HFFc6 (cell line): ENCODE measurements at places on chromosomes 7 and 10.
A peak's percentile ranks its signal among the peaks of the same experiment; 100 is the strongest.

- DNase-seq = no peak
- no peak overlapping the region for H3K4me3 ChIP-seq
- no peaks in the 10 kb centered on the region for H3K36me3 ChIP-seq
- H3K4me1 ChIP-seq = peaks cover 36% of the 10 kb centered on the region
- H3K27ac ChIP-seq = no peak overlapping the region
Measured at GRCh38 chr10:60339757-60340156, 49.9 kb downstream of the ANK3 start.

DNA sequence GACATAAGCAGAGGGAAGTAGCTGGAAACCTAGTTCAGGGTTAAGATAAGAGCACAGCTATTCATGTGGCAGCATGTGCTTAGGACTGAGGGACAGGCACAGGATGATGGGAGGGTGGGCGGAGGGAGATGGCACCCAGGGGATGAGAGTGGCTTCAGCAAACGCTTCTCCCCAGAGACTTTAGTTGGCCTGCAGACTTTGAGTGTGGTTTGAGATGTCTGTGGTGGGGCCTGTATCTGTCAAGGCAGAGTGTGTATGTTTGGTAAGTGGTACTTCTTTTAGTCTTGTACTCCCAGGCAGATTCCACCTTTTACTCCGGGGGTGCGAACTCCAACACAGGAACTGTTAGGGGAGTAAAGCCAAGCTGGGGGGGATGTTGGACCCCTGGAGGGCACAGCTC is 88.9 kb downstream of the WDFY4 start:
- no peak for DNase-seq
- H3K36me3 ChIP-seq = no peaks in the 10 kb centered on the region
- no peak overlapping the region for H3K4me3 ChIP-seq

- H3K36me3 ChIP-seq = no peaks in the 10 kb centered on the region
- DNase-seq = peak; percentile 15
- H3K27ac ChIP-seq = no peak overlapping the region
- H3K4me3 ChIP-seq = no peak overlapping the region
- H3K27me3 ChIP-seq = peaks cover 2% of the 10 kb centered on the region
- no peaks in the 10 kb centered on the region for H3K4me1 ChIP-seq
Measured at GRCh38 chr10:90306187-90306586, 551.7 kb downstream of the HTR7 start.

- peaks cover 6% of the 10 kb centered on the region for H3K4me1 ChIP-seq
- no peak for DNase-seq
- no peaks in the 10 kb centered on the region; the same call in 1 of the 2 replicates for H3K36me3 ChIP-seq
- H3K27me3 ChIP-seq = peaks cover 33% of the 10 kb centered on the region
- no peak overlapping the region for H3K27ac ChIP-seq
Measured at GRCh38 chr7:132764762-132765161, 188.5 kb upstream of the PLXNA4 start.

DNA sequence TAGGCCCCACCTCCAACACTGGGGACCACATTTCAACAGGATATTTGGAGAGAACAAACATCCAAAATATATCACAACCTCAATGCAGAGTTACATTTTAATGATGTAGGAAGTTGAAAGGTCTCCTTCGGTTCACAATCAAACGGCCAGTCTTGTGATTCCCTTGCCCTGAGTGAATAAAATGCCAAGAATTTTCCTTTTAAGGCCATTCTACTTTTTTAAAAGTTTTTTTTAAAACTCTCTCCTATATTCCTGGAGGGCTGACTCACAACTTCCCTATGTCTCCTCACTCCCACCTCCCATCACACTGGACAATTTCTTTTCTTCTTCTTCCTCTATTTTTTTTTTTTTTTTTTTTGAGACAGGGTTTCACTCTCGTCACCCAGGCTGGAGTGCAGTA is 693.6 kb upstream of the AUTS2 start:
- no peaks in the 10 kb centered on the region for H3K4me1 ChIP-seq
- no peaks in the 10 kb centered on the region for H3K36me3 ChIP-seq
- no peak for DNase-seq
- no peaks in the 10 kb centered on the region; the same call in none of the 2 replicates for H3K27me3 ChIP-seq

DNA sequence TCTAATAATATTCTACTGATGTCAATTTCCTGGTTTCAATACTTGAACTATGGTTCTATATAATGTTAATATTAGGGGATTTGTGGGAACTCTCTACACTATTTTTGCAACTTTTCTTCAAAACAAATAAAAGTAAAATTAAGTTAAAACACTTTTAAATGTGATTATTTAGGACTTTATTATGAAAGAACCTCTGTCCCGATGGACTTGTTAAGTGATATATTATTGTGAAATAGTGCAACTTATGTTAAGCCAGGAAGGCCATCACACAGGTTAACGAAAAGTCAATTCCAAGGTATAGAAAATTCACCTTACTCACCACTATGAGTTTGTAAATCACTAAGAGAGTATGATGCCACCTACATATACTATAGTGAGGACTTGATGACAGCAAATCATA is 79.2 kb downstream of the IMMP2L start:
- H3K27ac ChIP-seq = no peak overlapping the region
- no peaks in the 10 kb centered on the region for H3K36me3 ChIP-seq
- peaks cover 30% of the 10 kb centered on the region for H3K4me1 ChIP-seq

DNA sequence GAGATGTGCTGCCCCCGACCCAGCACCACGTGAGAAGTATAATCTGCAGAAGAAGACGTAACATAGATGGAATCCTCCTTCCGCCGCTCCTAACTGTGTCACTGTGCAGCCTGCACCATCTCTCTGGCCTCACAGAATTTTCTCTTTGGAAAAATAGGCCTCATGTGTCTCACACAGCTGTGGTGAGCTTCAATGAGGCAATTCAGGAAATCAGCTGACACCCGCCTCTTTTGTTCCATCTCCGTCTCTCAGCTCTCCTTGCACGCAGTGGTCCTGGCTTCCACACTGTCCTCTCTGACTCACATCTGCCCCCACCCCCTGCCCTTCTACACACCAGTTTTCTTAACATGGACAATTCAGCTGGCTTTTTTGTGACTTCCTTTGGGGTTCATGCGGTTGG is 7.2 kb downstream of the C10orf90 start:
- H3K27me3 ChIP-seq = peaks cover 3% of the 10 kb centered on the region; the same call in 1 of the 2 replicates
- H3K4me3 ChIP-seq = no peak overlapping the region
- H3K27ac ChIP-seq = no peak overlapping the region

DNA sequence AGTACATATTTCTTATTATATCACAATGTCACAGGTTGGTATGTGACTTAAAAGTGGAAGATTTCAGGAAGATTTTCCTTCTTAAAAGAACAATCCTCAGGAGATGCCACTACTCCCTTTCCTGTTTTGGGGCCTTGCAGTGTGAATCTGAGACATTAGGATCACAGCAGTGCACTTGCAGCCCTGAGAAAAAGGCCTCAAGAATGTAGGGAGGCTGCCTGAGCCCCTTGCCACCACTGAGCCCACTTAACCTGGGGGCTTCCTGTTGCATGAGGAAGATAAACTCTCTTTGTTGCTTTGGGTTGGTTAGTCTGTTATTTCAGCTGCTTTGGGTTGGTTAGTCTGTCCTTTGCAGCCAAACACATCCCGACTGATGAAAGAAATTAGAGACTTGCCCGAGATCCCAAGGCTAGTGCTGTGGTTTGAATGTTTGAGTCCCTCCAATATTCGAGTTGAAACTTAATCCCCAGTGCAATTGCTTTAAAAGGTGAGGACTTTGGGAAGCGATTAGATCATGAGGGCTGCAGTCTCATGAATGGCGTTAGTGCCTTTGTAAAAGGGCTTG is 151.3 kb upstream of the SP4 start:
- H3K4me1 ChIP-seq = no peaks in the 10 kb centered on the region
- H3K27ac ChIP-seq = no peak overlapping the region
- no peak for DNase-seq
- no peak overlapping the region for H3K4me3 ChIP-seq
- no peaks in the 10 kb centered on the region for H3K27me3 ChIP-seq
- no peaks in the 10 kb centered on the region for H3K36me3 ChIP-seq

DNA sequence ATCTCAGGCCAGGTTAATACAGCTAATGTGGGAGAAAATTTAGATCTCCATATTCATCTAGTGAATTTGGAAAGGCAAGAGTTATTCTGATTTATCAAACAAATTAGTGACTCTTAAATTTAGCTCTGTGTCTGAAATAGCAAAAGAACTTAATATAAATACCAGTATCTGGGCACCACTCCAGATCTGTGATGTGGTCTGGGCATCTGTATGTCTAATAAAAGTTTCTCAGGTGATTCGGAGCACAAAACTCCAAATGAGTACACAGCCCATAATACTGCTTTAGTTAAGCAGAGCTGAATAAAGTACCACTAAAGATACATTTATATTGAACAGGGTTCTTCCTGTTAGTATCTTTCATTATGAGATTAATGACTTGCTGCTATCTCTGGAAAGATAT is 261.4 kb downstream of the BAMBI start:
- peaks cover 11% of the 10 kb centered on the region; the same call in 1 of the 2 replicates for H3K27me3 ChIP-seq
- no peaks in the 10 kb centered on the region for H3K36me3 ChIP-seq
- no peak overlapping the region for H3K27ac ChIP-seq
- no peaks in the 10 kb centered on the region for H3K4me1 ChIP-seq
- no peak for DNase-seq

- H3K27ac ChIP-seq = no peak overlapping the region
- H3K4me3 ChIP-seq = no peak overlapping the region
- peak; percentile 35 for DNase-seq
- peaks cover 3% of the 10 kb centered on the region; the same call in 1 of the 2 replicates for H3K27me3 ChIP-seq
- no peaks in the 10 kb centered on the region for H3K36me3 ChIP-seq
Measured at GRCh38 chr7:123580406-123581161, 21.0 kb upstream of the ASB15 start.

GRCh38 chr10:44774676-44775401 is 136.3 kb upstream of the TMEM72 start:
- peaks cover 9% of the 10 kb centered on the region; the same call in 1 of the 2 replicates for H3K4me1 ChIP-seq
- no peaks in the 10 kb centered on the region for H3K36me3 ChIP-seq
- peak; percentile 12 for DNase-seq
- peaks cover 2% of the 10 kb centered on the region; the same call in 1 of the 2 replicates for H3K27me3 ChIP-seq
- no peak overlapping the region for H3K27ac ChIP-seq
- H3K4me3 ChIP-seq = no peak overlapping the region

DNA sequence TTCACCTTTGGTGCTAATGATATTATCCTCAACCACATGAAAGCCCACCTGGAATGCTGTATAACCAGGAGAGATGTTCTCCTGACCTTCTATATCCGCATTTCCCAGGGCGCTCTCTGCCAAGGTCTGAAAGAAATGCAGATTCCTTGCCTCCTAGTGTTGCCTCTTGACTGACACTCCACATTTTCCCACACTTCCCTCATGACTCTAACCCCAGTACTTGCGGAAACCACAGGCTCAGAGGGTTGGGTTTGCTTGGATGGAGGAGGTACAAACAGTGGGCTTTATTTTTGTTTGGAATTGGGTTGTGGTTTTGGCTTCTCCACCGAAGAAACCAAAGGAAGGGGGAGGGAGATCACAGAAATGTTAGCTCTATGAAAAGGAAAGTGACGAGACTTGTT is 222.9 kb upstream of the CELF2 start:
- H3K27me3 ChIP-seq = no peaks in the 10 kb centered on the region
- no peak overlapping the region for H3K4me3 ChIP-seq
- H3K4me1 ChIP-seq = peaks cover 78% of the 10 kb centered on the region
- no peak for DNase-seq
- H3K27ac ChIP-seq = no peak overlapping the region
- no peaks in the 10 kb centered on the region; the same call in 1 of the 2 replicates for H3K36me3 ChIP-seq

GRCh38 chr10:97629289-97629688 is 4.0 kb downstream of the MORN4 start:
- no peaks in the 10 kb centered on the region for H3K27me3 ChIP-seq
- no peak for DNase-seq
- peaks cover 23% of the 10 kb centered on the region for H3K4me1 ChIP-seq
- no peak overlapping the region for H3K4me3 ChIP-seq

GRCh38 chr10:76735866-76736265 is 901.7 kb downstream of the KCNMA1 start:
- no peak for DNase-seq
- peaks cover 2% of the 10 kb centered on the region; the same call in 1 of the 2 replicates for H3K27me3 ChIP-seq
- H3K36me3 ChIP-seq = no peaks in the 10 kb centered on the region; the same call in 1 of the 2 replicates
- H3K4me1 ChIP-seq = no peaks in the 10 kb centered on the region

- peaks cover 16% of the 10 kb centered on the region for H3K4me1 ChIP-seq
- H3K27ac ChIP-seq = no peak overlapping the region
- H3K27me3 ChIP-seq = peaks cover 3% of the 10 kb centered on the region
- no peak overlapping the region for H3K4me3 ChIP-seq
- no peak for DNase-seq
Measured at GRCh38 chr7:130791746-130792145, 57.7 kb upstream of the KLF14 start.

DNA sequence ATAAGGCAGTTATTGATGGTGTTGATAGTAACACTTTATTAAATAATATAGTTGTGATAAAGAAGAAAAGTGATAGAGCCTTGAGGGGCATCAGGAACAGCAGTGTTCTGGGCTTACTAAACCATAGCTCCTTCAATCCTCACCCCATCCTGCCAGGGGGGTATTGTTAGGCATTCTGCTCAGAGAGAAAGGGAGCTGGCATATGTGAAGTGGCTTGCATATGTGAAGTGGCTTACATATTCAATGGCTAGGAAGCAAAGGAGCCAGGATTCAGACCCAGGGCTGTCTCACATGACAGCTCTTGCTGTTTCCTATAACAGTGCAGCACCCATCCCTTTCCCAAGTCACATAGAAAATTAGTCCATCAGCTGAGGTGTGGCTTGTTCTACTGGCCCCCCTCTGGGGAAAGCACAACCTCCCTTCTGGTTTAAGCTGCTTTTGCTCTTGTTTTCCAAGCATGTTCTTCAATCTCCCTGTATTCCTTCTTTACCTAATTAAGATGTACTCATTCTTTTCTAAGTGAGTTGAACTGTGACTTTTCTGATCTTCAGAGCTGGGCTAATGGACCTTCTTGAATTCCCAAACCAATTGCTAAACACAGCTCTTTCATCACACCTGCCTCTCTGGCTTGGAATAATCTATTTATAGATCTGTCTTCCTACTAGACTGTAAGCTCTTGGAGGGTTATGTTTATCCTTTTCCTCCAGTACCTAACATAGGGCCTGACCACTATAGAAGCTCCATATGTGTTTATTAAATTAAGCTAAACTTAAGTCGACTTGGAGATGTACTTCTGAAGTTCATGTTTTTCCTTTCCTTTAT is 108.7 kb upstream of the GLI3 start:
- H3K4me3 ChIP-seq = no peak overlapping the region
- peaks cover 16% of the 10 kb centered on the region for H3K4me1 ChIP-seq
- DNase-seq = no peak
- no peaks in the 10 kb centered on the region for H3K36me3 ChIP-seq

- H3K4me3 ChIP-seq = no peak overlapping the region
- DNase-seq = no peak
- H3K27ac ChIP-seq = no peak overlapping the region
Measured at GRCh38 chr10:36448760-36449691, 676.4 kb upstream of the ANKRD30A start.

GRCh38 chr10:71887743-71888142 is 36.7 kb upstream of the PSAP start:
- DNase-seq = no peak
- peaks cover 7% of the 10 kb centered on the region for H3K27me3 ChIP-seq
- peak overlapping the region; percentile 94 for H3K4me3 ChIP-seq
- H3K4me1 ChIP-seq = peaks cover 25% of the 10 kb centered on the region

GRCh38 chr10:69360485-69361302 is 56.0 kb downstream of the TACR2 start:
- peaks cover 35% of the 10 kb centered on the region for H3K36me3 ChIP-seq
- peaks cover 70% of the 10 kb centered on the region for H3K4me1 ChIP-seq
- H3K4me3 ChIP-seq = peak overlapping the region; percentile 45
- H3K27ac ChIP-seq = peak overlapping the region; percentile 31
- DNase-seq = peak; percentile 86
- H3K27me3 ChIP-seq = peaks cover 2% of the 10 kb centered on the region

- DNase-seq = peak; percentile 7
- peaks cover 18% of the 10 kb centered on the region for H3K4me1 ChIP-seq
- H3K4me3 ChIP-seq = no peak overlapping the region
- H3K27me3 ChIP-seq = no peaks in the 10 kb centered on the region; the same call in 1 of the 2 replicates
- no peak overlapping the region for H3K27ac ChIP-seq
Measured at GRCh38 chr7:33500703-33501701, 371.6 kb downstream of the BBS9 start.

- no peaks in the 10 kb centered on the region; the same call in 1 of the 2 replicates for H3K4me1 ChIP-seq
- H3K27ac ChIP-seq = no peak overlapping the region
- no peaks in the 10 kb centered on the region for H3K36me3 ChIP-seq
- no peak for DNase-seq
Measured at GRCh38 chr7:101565601-101566209, 63.4 kb downstream of the MYL10 start.
